A549 treated with CORT108297 at 1 μM for 4 hours (cell line): ENCODE measurements at places on chromosomes 5 and 9. TPM values are rescaled to one million over a fixed set of nuclear protein-coding genes. Genes with fewer than 3 reads are reported as not detected.

EQTN gene
- total RNA-seq, result not detected in 5 replicates

DPM2 gene
- total RNA-seq, result 39.5 to 48.4 TPM (median 45.7 TPM) in 5 replicates

COMMD10 gene
- total RNA-seq, result 36.6 to 38.3 TPM (median 36.8 TPM) in 5 replicates

PCDHGA6 gene
- 0.13 to 0.27 TPM (median 0.22 TPM) in 5 replicates for total RNA-seq

PITX1 gene
- 19.7 to 36.7 TPM (median 34.1 TPM) in 5 replicates for total RNA-seq

DMGDH gene
- total RNA-seq, result 0.15 TPM in 1 of 5 replicates, not detected in the others

TSSK1B gene
- total RNA-seq, result not detected in 5 replicates

MBLAC2 gene
- 1.9 to 3.0 TPM (median 2.8 TPM) in 5 replicates for total RNA-seq

CCDC180 gene
- 0.43 to 0.90 TPM (median 0.75 TPM) in 5 replicates for total RNA-seq

IFNA10 gene
- total RNA-seq, result not detected in 5 replicates

FSTL4 gene
- total RNA-seq, result 3.1 to 4.5 TPM (median 3.7 TPM) in 5 replicates

INSL4 gene
- 14.2 to 17.2 TPM (median 16.6 TPM) in 5 replicates for total RNA-seq

FOXD4L5 gene
- total RNA-seq, result 0.03 to 0.07 TPM (median 0.04 TPM) in 3 of 5 replicates, not detected in the others

GADD45G gene
- 0.25 to 0.46 TPM (median 0.34 TPM) in 4 of 5 replicates, not detected in the other for total RNA-seq

SLC6A3 gene
- total RNA-seq, result 0.05 to 0.09 TPM (median 0.07 TPM) in 5 replicates

C9 gene
- total RNA-seq, result not detected in 5 replicates

SLC25A46 gene
- total RNA-seq, result 27.7 to 33.1 TPM (median 31.1 TPM) in 5 replicates

TRAF2 gene
- total RNA-seq, result 47.5 to 74.7 TPM (median 64.9 TPM) in 5 replicates

PRLR gene
- total RNA-seq, result 0.08 to 0.20 TPM (median 0.13 TPM) in 4 of 5 replicates, not detected in the other

CTXN3 gene
- not detected in 5 replicates for total RNA-seq

CDH9 gene
- total RNA-seq, result not detected in 5 replicates

LECT2 gene
- not detected in 5 replicates for total RNA-seq

IL9 gene
- total RNA-seq, result not detected in 5 replicates
